NCI-H82 (cell line): ENCODE measurements at places on chromosomes 4 and X.
A peak's percentile ranks its signal among the peaks of the same experiment; 100 is the strongest.

GRCh38 chrX:38326086-38326485 lies 1.2 kb downstream of the RPGR start:
- no peak for DNase-seq

GRCh38 chr4:96173756-96174155 lies 333.9 kb downstream of the PDHA2 start:
- DNase-seq = no peak

GRCh38 chr4:180852738-180853137 lies 1390.5 kb upstream of the TENM3 start:
- peak; percentile 27 for DNase-seq

- no peak for DNase-seq
These were observed 11.8 kb upstream of the HPGDS start for GRCh38 chr4:94354474-94354896.

GRCh38 chr4:140018931-140019618 lies 134.9 kb downstream of the MAML3 start:
- DNase-seq = peak; percentile 73

DNA sequence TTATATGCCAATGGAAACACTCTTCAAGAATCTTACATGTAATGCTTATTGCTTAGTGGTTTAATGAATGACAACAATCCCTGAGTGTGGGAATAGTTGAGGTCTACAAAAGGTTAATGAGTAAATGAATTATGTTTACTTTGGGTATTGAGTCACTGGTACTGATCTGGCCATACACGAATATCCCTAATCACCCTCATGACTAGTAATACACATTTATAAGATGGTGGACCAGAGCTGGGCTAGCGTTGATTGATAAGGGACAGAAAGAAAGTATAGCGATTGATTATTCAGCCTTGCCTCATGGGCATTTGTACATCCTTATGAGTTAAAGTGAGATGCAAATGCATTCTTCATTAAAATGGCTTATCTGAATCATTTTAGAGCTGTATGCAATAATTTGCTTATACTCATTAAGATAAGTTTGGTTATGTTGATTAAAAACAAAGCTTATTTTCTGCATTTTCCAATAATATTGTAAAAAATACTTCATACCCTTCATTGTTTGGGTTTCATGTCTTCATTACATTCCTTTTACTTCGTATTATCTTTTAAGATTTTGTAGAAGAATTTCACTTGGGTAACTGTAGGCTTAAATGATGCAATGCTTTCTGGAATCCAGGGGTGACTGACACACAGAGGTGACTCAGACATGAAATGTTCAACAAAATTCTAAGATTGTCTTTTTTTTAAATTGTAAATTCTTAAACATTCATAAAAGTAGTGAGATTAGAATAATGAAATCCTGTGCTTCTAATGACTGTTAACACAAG lies 47.4 kb downstream of the FGF2 start:
- DNase-seq = no peak

DNA sequence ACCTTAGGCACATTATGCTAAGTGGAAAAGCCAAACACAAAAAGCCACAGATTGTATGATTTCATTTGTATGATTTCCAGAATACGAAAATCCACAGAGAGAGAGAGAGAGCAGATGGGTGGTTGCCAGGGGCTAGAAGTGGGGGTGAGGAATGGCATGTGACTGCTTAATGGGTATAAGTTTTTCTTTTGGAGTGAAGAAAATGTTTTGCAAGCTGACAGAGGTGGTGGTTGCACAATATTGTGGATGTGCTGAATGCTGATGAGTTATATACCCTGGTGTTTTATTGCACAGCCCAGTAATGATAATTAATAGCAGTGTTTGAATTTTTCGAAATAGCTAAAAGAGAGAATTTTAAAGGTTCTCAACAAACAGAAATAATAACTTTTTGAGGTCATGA lies 386.1 kb upstream of the HS3ST1 start:
- DNase-seq = no peak

DNA sequence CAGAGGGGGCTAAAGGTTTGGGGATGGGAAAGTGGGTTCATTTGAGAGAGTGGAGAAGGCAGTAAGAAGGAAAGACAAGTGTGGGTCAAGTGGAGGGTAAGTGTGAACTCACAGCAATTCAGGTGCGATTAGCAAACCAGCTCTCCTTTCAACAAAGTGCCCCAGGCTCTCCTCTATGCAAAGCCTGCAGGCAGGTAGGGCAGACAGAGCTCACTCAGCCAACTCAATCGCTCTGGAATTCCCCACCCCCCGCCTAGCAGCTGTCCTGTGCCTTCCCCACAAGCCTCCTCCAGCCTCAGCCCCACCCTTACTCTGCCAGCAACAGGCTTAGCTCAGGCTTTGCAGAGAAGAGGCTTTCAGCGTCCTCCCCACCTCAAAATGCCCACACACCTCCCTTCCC lies 14.8 kb upstream of the MAMLD1 start:
- DNase-seq = peak; percentile 89

- no peak for DNase-seq
These were observed 78.7 kb downstream of the SUPT20HL2 start for GRCh38 chrX:24235084-24235710.
